GM12892 (cell line): ENCODE measurements at places on chromosomes 16 and 17.

GRCh38 chr16:85010446-85010930 is 847 bp downstream of the ZDHHC7 start:
- no peak for DNase-seq

DNA sequence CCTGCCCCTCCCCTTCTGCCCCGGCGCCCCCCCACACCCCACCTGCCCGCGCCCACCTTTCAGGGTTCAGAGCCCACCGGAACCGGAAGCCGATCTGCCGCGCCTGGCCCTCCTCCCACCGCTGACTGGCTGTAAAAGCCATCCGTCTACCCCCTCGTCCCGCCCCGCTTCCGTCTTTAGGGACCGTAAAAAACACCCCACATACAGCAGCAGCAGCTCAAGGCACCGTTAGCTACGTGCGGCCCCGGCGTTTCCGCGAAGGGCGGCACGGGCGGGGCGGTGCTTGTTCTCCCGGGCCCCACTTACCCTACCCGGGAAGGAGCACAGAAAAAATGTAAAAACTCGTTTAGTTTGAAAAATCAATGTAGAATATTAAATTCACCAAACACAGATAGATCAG is at the start of gene MRPL28:
TSS of gene MRPL28 (minus strand) at position 96 of the 400 bp plus-strand sequence. CDS start 320 bp downstream, outside the sequence.
- peak; percentile 98 for DNase-seq

- DNase-seq, result no peak
Measured at GRCh38 chr16:51839727-51840462, 688.8 kb upstream of the SALL1 start.

- DNase-seq, result no peak
Measured at GRCh38 chr17:28370035-28370743, at the start of gene VTN. Gene VTN, minus strand, starts transcription at chr17:28370307. Its CDS starts 104 bp downstream, at chr17:28370203.

GRCh38 chr17:44653954-44654353 is 2.3 kb upstream of the MEIOC start:
- DNase-seq, result no peak

DNA sequence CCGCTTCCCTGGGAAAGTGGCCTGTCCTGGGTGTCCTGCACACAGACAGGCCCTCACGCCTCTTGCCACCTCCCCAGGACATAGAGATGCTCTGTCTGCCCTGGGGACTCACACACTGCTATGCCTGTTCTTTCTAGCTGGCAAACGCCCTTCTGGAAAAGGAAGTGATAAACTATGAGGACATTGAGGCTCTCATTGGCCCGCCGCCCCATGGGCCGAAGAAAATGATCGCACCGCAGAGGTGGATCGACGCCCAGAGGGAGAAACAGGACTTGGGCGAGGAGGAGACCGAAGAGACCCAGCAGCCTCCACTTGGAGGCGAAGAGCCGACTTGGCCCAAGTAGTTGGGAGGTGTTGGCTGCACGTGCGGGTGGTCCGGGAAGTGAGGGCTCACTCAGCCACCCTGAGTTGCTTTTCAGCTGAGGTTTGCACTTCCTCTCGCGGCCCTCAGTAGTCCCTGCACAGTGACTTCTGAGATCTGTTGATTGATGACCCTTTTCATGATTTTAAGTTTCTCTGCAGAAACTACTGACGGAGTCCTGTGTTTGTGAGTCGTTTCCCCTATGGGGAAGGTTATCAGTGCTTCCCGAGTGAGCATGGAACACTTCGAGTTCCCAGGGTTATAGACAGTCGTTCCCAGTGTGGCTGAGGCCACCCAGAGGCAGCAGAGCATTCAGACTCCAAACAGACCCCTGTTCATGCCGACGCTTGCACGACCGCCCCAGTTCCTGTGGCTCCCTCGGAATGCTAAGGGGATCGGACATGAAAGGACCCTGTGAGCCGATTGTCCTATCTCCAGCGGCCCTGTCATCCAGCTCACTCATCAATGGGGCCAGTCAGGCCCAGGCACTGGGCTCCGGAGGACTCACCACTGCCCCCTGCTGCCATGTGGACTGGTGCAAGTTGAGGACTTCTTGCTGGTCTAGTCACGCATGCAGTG is 3.5 kb upstream of the RPL13 start:
- DNase-seq, result peak; percentile 66

DNA sequence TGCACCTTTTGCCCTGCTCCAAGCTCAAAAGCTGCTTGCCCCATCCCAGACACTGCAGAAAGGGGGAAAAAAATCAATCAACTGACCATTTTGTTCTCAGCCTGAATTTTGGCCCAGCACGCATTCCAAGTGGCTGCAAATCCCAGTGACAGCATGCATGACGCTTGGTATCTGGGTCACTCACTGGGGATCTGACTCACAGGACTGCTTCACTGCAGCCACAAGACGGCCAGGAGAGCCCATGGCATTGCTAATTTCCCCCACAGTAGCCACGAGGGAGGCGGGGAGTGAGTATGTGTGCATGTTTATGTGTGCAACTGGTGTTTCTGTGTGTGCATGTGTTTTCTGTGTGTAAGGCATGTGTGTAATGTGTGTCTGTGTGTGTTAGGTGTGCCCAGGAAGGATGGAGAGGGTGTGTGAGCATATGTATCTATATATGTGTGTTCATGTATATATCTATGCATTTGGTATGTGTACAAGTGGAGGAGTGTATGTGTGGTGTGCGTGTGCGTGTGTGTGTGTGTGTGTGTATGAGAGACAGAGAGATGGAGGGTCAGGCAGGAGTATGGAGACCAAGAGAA is 33.8 kb downstream of the SDK2 start:
- DNase-seq, result no peak

- DNase-seq, result no peak
Measured at GRCh38 chr17:48439110-48439850, 9.3 kb upstream of the SKAP1 start.

DNA sequence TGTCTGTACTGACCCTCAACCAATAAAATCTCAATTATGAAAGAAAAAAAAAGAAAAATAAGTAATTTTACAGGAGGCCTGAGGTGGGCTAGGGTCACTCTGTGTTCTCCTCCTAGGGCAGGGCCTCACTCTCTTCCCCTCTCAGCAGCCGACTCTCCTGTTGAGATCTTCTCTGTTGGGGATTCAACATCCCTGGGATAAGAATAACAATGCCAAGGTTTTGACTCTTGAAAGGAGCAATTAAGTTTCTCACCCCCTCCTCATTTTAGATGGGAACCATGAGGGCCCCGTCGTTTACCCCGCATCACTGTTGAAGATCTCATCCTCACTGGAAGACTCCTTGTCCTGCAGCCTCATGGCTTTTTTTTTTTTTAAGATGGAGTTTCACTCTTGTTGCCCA is 21.5 kb upstream of the BRCA1 start:
- DNase-seq, result no peak

DNA sequence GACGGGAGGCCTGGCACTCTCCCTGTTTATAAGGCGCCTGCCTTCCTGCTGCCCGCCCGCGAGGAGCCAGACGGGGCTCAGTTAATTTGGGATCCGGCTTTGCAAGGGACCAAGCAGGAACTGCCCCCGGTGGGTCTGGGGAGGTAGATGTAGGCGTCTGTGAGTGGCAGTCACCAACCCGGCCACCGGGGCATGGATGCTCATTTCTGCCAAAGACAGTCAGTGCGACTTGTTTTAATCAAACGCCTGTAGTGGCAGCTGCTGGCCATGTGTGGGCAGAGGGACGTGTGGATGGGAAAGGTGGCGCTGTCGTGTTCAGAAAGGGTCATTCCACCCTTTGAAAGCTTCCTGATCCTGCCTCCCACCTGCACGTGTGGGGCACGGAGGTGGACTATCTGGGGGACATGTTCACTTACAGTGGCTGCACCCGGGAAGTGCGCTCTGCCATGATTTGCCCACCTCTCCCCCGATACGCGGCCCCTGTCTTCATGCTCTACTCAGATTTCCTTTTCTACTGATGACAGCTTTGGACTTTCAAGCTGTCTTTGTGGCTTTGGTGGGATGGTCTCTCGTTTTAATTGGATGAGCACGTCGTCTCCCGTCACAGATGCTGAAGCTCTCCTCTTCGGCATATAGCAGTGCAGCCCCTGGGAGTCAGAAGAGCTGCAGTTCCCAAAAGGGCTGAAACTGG is 60.3 kb upstream of the CIBAR2 start:
- no peak for DNase-seq

- no peak for DNase-seq
Measured at GRCh38 chr16:19128454-19129200, 14.9 kb downstream of the ITPRIPL2 start.

- no peak for DNase-seq
Measured at GRCh38 chr16:70724146-70725023, 38.5 kb upstream of the MTSS2 start.

DNA sequence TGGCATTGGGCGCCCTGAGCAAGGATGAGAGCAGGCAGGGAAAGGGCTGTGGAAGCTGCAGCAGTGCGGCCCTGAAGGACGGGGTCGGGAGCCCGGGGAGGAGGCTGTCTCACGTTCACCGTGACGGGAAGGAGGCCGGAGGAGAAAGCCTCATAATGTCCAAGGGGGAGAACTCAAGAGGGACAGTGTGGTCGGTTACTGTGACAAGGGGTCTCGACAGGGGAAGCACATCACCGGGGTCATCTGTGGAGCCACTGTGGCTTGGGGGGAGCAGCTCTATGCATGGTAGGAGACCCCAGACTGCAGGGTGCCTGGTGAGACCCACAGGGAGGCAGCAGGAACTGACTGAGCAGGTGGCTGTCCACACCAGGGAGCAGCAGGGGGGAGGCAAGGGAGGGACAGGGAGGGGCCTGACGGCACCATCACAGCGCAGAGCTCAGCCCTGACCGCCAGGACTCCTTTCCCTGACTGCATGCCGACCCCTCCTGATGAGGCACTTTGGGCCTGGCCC is 154.6 kb upstream of the CHMP6 start:
- no peak for DNase-seq

- peak; percentile 62 for DNase-seq
Measured at GRCh38 chr17:79340333-79341221, 266.0 kb downstream of the ENGASE start.

GRCh38 chr17:4331614-4332013 is 34.9 kb downstream of the UBE2G1 start:
- DNase-seq, result peak; percentile 33

DNA sequence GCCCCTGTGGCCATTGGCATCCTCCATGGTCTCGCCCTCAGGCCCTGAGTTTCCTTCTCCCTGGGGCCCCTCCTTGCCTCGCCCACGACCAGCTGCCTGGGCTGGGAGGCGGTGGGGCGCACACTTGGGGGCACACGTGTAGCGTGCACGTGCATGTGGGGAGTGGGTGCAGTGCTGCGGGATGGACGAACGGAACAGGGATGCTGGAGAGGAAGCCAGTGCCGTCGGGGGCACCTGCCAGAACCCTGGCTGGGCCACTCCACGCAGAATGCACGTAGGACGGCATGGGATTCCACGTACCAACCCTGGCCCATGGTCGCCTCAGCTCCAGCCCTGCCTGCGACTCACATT is 80.4 kb downstream of the KLHDC4 start:
- no peak for DNase-seq

DNA sequence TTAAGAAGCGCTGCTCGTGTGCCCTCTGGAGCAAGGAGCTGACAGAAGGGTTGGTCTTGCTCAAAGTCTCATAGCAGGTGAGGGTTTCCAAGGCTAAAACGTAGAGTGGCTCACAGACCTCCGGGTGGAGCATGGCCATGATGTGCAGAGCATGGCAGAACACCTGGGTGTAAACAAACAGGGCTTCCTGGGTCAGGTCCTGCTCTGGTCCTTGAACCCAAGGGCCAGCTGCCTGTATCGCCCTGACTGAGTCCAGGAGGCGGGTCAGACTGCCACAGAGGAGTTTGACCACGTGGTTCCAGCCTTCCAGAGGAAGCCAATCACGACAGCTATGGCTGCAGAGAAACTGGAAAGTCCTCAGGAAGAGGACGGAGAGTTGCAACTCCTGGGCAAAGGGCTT is 7.1 kb downstream of the GEMIN4 start:
- DNase-seq, result no peak

- DNase-seq, result no peak
Measured at GRCh38 chr17:10793256-10793655, 10.6 kb downstream of the TMEM238L start.

DNA sequence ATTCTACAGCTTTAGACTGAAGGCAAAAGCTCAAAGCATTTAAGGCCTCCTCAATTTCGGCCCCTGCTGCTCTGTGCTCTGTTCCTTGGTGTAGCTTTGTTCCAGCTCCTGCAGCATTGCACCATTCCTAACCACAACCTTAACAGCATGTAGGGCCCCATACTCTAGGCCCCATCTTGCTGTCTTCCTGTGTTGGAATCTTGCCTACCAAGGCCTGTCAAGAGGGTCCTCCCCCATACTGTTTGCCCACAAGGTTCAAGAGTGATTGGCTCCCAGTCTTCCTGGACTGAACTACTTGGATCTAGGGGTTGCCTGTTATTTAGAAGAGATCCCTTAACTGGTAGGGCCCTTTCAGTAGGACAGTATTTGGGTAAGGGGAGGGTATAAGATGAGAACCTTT is 26.8 kb downstream of the TRPV2 start:
- DNase-seq, result no peak

DNA sequence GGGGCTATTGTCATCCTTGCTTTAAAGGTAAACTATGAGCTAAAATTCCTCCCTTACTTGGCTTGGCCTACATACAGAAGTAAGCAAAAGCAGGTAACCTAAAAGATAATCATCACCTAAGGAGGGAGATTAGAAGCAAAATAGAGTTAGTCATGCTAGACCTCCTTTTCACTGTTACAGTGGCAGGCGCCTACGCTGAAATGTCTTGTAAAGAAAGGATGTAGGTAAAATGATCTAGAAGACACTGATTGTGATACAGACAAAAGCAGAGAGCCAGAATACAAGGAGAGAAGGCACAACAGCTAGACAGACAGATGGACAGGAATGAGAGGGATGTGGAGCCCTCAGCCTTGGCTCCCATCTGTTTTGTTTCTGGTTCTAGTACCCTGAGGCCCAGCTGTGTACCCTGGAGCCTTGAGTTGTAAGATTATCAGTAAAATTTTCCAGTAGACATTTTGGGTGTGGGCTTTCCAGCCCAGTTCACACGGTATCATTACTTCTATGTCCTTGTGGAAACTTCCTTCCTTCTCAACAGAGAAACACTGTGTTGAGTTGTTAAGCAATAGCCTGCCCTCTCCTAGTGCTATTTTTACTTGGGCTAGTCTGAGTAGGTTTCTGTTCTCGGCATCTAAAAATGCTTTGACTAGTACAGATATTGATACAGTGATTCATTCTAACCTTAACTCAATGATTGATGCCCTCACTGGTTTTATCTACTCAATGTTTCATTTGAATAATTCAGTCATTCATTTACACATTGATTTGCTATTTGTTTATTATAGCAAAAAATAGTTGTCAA is 7.7 kb upstream of the C16orf78 start:
- no peak for DNase-seq

GRCh38 chr17:76524598-76525512 is 12.7 kb downstream of the CYGB start:
- DNase-seq, result no peak

DNA sequence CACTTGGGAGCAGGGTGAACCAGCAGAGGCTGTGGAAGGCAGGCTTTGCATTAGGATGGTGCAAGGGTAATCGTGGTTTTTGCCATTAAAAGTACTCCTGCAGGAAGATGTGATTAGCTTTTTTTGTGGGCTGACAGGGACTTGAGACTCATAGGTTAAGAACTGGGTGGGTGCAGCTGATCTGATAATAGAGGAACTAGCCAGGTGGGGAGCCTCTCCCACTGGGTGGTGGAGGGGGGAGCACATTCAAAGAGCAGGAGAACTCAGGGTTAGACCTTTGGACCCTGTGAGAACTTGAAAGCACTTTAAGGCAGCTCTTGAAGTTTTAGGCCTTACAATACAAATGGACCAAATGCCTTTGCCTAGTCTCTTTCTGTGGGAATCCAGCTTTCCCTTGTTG is 32.4 kb downstream of the CCL4 start:
- DNase-seq, result no peak
